ENCODE measurements at places on chromosomes 7 and 10. TPM values are rescaled to one million over a fixed set of nuclear protein-coding genes. Genes with fewer than 3 reads are reported as not detected.

The ADGRA1 gene
- not detected for total RNA-seq

The BLNK gene
- total RNA-seq = not detected

The CD36 gene
- 406 TPM for total RNA-seq

The SEMA3C gene
- total RNA-seq = 195 TPM

The BZW2 gene
- total RNA-seq = 119 TPM

The ERVW-1 gene
- total RNA-seq = not detected

The PGAM2 gene
- 0.56 TPM for total RNA-seq

The TMEM236 gene
- under 0.01 TPM for total RNA-seq
